Breast epithelium (tissue), 4 donors: ENCODE measurements at places on chromosomes 4 and X.

DNA sequence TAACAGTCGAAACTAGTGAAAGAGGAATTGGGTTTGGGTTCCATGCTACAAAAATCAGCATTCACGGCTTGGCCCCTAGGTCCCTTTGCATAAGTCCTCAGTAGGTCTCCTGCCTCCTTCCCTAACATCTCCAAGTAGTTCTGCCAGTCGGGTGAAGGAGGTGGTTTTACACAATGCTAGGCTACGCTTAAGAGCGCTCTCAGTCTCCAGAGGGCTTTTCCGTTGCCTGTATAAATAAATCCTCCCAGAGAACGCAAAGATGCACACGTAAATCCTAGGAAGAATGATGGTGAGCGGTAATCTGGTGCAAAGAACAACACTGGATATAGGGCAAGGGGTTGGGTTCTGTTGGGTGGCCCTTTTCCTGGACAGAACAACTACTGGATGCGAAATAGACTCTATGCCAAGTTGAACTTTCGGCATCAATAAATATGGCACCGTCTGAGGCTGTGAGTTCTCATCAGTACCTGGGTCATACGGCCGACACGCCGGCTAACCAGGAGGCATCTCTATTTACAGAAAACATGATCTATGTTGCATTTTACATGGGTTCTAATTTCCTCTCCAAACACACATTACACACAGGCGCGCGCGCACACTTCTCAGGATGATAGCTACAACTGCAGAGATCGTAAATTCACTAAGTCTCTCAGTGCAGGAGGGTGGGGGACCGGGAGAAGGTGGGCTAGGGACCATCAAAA is 1.3 kb downstream of the CAMK2D start:
- no peak for DNase-seq

DNA sequence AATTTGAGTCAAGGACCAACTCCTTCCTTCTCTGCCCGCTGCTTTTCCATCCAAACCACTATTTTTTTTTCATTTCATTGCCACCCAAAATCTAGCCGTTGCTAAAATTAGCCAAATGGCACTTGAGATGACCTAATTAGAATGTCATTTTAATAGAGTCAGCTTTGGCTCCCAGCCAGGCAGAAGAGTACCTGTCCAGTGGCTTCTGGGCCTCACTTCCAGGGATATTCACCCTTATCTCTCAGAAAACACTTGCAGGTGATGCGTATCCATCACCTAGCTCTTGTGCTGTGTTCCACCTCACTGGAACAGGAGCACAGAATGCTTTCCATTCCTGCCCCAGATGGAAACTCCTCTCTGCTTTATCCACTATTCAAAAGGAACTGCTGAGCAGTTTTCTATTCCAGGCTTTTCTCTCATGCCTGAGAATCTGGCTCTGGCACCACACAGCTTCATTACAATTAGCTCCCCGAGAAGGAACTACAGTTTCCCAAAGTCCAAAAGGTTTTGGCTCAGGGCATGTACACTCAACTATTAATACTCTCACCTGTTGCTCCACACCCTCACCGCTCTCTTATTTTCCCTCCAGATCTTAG is 18.5 kb downstream of the MAGEA9B start:
- DNase-seq = no peak

- DNase-seq = no peak
Observed at GRCh38 chrX:15576019-15576418, 24.7 kb downstream of the ACE2 start.

DNA sequence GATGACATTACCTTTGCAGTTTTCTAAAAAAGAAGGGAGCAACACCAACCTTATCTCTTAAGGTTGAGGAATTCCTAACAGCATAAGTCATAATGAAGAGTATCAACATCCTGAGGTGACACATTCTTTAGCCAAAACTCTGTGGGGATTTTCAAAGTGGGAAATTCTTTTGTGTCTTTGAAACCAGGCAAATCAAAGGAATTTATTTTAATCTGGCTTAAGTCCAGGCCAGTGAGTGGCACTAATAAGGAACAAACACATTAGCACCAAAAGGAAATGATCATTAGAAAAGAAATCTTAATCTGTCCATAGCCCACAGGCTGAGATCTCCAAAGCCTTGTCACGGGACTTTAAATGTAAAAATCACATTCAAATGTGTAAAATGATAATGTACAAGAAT is 110.1 kb downstream of the LARP7 start:
- no peak for DNase-seq

GRCh38 chr4:110823251-110823650 is 200.4 kb upstream of the PITX2 start:
- no peak for DNase-seq

DNA sequence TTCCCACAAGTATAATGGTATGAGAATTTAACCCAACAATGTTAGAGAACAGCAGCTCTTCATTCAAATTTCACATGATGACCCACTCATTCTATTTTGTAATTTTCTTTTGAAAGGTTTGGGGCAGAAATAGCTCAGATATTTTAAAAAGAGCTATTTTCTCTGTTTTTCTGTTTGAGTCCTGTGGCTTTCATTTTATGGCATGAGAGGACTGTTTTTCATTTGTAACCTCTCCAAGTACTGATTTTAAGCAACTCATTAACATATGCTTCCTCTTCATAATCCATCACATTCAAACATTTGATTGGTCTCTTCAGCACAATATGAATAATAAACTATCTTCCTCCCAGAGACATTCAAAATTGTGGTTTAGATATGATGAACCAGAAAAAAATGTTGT is 129.0 kb upstream of the TEX13A start:
- DNase-seq = no peak

DNA sequence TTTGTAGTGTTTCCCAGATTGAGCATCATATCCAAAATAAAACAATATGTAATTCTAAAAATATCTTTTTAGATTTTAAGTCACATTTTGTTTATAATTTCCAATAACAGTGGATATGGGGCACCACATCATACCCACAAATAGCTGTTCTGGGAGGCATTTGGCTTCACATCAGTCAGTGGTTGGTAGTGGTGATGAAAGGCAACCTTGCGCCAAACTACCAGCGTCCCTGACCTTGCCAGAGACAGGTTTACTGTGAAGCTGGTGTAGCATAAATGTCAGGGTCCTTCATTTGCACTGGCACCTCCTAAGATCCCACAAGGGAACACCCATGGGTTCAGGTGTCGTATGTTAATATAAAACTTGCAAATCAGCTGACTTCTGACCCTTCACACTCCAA is 222.2 kb downstream of the DCTD start:
- no peak for DNase-seq

- DNase-seq = no peak
Observed at GRCh38 chr4:149933120-149933519, 117.5 kb upstream of the IQCM start.

DNA sequence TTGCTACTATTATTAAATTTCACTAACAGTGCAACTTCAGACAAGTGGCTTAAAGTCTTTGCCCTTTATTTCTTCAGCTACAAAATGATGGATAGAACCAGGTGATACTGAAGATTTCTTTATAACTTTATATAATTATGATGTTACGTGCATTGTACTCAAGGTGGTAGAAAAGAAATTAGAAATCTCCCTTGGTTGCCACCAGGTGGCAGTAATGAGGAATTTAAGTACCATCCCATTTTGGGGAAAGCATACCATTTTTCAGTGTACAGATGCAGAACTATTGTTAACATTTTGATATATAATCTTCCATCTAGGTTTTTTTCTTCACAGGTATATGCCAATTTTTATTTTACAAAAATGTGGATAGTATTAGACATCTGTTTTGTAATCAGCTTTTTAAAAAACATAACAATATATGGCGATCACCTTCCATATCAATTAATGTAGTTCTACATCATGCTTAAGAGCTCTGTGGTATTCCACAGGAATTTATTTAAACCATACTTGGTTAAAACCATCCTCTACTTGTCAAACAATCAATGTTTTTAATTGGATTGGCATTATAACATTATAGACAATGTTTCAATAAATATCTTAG is 37.7 kb upstream of the RAB33B start:
- DNase-seq = no peak

GRCh38 chr4:3438847-3439180 is 3.0 kb upstream of the HGFAC start:
- no peak for DNase-seq

- DNase-seq = no peak
Observed at GRCh38 chr4:158333820-158334219, 123.5 kb downstream of the TMEM144 start.

DNA sequence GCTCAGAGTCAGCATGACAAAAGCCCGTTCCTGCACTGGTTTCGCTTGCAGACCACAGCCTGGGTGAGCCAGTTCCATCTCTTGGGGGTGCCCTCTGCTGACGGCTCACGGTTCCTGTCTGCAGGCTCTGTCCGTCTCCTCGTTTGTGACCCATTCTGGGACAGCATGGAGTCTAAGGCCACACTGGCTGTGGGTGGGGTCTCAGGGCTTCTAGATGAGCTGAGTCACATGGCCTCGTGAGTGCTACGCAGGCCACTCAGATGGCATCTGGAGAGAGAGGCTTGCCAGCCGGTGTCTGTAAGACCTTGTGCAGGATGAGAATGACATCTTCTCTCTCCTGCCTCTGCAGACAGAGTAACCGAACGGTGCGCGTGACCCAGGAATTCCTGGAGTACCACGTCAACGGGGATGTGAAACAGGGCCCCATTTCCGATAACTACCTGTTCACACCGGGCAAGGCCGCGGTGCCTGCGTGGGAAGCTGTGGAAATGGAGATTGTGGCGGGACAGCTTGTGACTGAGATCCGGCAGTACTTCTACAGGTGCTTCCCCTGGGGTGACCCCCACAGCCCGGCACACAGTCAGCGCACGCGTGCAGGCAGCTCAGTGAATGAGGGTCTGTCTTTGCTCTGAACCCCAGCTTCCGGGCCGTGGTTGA is 31.6 kb upstream of the MRFAP1 start:
- DNase-seq = no peak

- DNase-seq = no peak
Observed at GRCh38 chr4:125956276-125956675, 641.5 kb downstream of the FAT4 start.

- DNase-seq = no peak
Observed at GRCh38 chr4:48604041-48604440, 114.0 kb downstream of the ZAR1 start.

- DNase-seq = no peak
Observed at GRCh38 chrX:123493857-123494256, 239.0 kb downstream of the THOC2 start.

DNA sequence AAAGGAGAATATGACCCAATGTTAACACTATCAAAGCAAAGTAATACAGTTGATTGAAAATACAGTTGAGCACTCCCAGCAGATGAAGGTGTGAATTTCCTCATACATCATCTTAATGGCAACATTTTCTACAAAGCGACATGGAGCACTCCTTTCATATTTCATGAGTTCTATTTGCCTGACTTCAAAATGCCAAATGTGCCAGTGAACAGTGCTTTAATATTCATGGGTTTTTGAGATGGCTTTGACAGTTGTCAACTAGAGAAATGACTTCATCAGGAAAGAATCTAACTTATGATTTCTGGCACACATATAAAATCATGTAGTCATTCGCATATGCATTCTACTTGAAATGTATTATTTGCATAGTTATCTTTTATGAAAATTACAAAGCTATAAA is 222.4 kb downstream of the GALNTL6 start:
- DNase-seq = no peak

DNA sequence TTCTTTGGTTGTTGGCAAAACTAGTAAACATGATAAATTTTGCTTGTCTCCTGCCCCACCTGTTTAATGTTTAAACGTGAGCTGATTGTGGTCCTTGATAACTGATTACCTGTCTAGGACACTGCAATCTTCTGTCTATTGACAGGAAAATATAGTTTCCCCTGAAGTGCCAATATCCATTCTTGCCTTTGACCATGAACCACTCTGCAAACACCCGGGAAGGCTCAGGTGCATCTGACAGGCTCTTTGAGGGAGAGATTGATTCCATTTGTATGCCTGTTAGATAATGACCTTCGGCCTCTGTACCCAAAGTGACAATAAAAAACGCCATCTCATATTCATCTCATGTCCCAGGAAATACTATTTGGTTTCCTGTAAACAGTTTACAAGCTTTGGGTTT is 453.0 kb downstream of the CENPC start:
- DNase-seq = no peak

DNA sequence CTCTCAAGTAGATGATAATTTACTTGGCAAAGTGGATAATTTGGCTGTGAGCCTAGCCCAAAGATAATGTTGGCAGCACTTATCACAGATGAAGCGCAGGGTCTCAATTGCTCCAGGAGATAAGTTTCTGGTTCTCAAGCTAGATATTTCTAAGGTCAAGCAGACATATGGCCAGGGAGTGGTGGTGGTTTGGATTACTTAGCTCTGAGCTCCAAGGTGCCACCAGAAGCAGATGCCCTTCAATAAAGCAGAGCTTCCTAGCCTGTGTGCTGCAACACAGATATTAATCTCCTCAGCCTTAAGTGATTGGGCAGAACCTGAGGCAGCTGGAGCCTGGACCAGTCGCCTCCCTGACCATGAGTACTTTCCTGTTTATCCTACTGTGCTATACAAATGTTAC is 79.2 kb upstream of the NALF2 start:
- DNase-seq = no peak

- no peak for DNase-seq
Observed at GRCh38 chr4:73998040-73999011, at the start of gene CXCL5. Gene CXCL5, minus strand, starts transcription at chr4:73998677. Its CDS starts 96 bp downstream, at chr4:73998581.

- DNase-seq = no peak
Observed at GRCh38 chrX:150688911-150689451, 4.2 kb upstream of the MTMR1 start.

GRCh38 chrX:57134702-57135101 is 2.5 kb downstream of the SPIN2A start:
- no peak for DNase-seq

DNA sequence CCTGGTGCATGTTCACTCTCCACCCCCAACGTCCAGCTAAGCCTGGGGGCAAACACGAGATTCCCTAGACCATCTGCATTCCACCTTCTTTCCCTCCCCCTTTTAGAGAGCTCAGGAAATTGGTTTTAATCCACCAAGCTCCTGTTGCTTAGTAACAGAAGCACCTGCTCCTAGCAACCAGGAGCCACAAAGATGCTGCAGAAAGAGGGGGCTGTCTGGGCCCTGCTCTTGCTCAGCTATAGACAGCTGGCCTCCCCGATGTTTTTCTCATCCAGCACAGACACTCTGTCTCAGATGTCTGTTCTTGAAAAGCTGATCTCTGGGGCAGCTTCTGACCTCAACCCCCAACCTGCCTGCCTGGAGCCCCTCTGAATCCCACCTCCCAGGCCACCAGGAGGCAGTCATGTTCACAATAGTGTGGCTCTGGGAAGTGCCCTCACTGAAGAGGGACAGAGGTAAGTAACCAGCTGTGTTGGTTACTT is 71.5 kb downstream of the SLC16A2 start:
- DNase-seq = no peak

DNA sequence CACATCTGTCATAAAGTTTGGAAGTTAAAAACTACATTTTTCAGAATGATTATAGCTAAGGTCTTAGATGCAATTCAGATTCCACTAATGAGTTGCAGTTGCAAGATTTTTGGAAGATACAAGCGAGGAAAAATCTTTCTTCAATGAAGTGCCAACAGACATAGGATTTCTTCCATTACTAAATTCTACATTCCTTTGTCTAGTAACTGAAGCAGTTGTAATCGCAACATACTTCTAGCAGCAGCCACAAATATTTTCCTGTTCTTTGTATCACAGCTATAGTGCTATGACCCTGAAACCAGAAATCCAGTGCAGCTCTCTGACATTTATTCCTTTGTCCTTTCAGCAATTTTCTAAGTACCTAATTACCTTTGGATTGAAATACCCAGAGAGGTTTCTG is 225.2 kb upstream of the SLIT2 start:
- DNase-seq = no peak

- DNase-seq = no peak
Observed at GRCh38 chr4:119955256-119955655, 111.4 kb downstream of the MAD2L1 start.

GRCh38 chrX:153411988-153412574 is 809 bp downstream of the ZFP92 start:
- DNase-seq = no peak
